Esophagus mucosa (tissue), 1 donor: ENCODE measurements at places on chromosomes 3 and 15. TPM values are rescaled to one million over a fixed set of nuclear protein-coding genes. Genes with fewer than 3 reads are reported as not detected.

Gene TP63
- 190 TPM for total RNA-seq

Gene DZIP1L
- total RNA-seq = 2.4 TPM

Gene ZBTB11
- total RNA-seq = 10.0 TPM

Gene THSD4
- 121 TPM for total RNA-seq

Gene LRRN1
- 0.44 TPM for total RNA-seq

Gene GOLGA8R
- 1.8 TPM for total RNA-seq

Gene NMNAT3
- total RNA-seq = 5.4 TPM

Gene PLSCR2
- 0.12 TPM for total RNA-seq

Gene DCBLD2
- 6.7 TPM for total RNA-seq

Gene ECE2
- not detected for total RNA-seq

Gene RCCD1
- 8.8 TPM for total RNA-seq

Gene ANKDD1A
- 1.6 TPM for total RNA-seq

Gene TRANK1
- 4.3 TPM for total RNA-seq

Gene DAZL
- total RNA-seq = not detected

Gene LEKR1
- total RNA-seq = 1.2 TPM

Gene KCNMB2
- not detected for total RNA-seq

Gene LMAN1L
- not detected for total RNA-seq

Gene FOXP1
- total RNA-seq = 70.2 TPM

Gene ECT2
- total RNA-seq = 22.4 TPM

Gene TLR9
- total RNA-seq = 0.04 TPM
